ENCODE measurements at places on chromosomes 4 and X.

DNA sequence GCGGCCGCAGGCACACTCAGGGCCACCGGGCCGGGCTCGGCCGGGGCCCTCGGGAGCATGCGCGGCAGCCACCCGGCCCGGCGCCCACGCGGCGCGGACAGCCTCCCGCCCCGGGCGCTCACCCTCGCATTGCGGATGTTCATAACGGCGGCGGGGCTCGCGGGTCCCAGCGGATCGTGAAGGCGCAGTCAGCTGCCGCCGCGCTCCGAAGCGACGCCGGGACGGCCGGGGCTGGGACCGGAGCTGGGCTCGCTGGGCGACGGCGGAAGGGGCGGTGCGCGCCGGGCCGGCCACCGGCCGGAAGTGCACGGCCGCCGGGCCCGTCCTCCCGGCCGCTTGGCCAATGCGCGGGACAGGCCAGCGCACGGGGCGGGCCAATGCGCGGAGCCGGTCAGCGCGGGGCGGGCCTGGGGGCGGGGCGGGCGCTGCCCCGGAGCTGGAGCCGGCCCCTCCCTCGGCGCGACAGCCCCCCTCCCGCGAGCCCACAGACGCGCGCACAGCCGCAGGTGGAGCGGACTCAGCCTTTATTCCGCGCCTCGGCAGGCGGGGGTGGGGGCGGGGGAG lies at the start of gene NAA10:
Gene NAA10 (minus strand): TSS at position 276 of the 564 bp plus-strand sequence. CDS start 133 bp downstream, at position 143.
- peak; percentile 32 for DNase-seq

DNA sequence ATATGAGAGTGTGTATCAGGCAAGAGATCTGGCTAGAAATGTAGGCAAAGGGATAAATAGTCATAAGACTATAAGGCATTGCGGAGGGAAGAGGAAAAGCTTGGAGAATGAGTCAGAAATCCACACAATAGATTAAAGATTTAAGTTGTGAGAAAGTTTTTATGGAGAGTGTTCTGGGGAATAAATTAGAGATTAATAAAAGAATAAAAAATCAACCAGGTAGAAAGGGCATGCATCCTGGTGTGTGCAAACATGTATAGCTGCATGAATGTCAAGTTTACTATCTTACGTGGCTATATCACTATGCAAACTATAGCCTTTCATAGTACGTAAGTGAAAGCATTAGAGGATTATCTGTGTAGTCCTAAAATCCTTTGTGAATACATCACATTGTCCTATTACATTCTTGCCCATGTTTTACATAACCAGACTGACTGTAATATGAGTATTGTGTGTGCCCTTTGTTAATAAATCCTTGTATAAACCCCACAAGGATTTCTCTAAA lies 36.9 kb downstream of the SNCA start:
- DNase-seq: no peak

DNA sequence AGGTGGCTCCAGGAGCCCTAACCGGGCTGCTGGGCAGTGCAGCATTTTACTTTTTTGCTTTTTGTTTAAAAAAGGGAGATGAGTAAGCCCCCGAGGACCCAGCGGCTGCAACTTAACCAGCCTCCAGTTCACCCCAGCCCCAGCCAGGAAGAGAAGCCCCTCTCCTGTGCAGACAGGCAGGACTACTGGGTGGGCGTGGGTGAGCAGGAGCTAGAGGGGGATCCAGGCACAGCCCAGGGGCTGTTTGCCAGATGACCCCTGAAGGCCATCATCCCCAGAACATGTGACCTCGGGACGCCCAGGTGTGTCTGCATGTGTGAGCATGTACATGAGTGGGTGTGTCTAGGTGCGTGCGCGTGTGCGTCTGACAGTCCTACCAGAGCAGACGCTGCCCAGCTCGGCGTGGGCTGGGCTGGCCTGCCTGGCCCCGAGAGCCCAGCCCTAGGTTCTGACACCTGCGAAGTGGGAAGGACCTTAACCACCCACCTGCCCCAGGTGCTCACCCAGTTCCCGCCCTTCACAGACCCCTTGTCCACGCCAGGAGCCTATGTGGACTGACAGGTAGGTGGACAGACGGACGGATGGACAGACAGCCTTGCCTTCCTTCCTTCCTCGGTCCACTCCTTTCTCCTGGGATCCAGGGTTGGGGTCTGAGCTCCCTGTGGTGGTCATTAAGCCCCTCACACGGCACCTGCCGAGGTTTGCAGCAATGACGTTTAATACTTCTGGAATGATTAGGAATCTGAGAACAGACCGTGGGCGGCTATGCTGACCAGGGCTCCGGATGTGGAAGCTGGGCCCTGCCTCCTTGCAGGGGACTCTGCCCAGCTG lies 7.8 kb upstream of the HAUS3 start:
- no peak for DNase-seq

DNA sequence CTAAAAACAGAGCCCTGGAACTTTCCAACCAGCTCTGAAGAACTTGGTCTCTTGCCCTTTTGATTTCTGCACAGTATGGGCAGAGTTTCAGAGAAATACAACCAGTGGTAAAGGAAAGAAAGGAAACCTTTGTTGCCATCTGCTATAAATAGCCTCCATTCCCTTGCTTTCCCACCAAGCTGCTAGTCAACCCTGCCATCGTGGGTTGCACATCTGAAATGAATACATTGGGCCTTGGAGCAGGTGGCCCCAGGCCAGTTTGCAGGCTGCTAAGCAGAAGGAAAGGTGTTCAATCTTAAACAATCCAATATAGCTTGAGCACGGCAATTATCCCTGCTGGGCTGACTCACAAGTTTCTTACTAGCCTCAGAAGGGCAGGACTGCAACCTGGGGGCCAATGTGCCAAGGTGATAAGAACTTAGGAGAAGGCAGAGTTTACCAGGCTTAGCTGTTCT lies 142.5 kb downstream of the PPARGC1A start:
- DNase-seq: no peak

DNA sequence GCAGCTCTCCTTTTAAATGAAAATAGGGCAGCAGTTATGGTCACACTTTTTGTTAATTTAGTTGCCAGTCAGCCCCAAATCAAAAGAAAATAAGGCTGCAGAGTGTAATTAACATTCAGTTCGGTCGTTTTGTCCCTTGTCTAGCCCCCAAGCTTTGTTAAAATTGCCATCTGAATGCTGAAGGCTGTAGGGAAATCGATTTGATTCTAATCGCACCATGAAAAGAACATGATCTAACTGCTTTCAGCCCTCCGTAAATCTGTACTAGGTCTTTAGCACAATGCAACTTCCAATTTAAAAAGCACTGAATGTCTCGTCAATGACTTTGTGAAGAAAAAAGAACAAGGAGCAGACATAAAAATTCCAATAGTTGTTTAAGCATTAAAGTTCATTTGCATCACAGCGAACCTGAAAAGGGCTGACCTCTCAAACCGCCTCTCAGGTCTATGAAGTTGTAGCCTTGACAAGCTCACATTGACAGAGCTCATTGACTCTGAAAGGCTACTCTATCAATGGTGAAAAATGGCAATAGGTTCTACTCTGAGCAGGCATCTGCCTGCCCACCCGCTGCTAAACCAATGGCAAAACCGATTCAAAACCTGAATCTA lies 48.9 kb downstream of the CHIC2 start:
- DNase-seq: no peak

GRCh38 chr4:25477221-25477620 lies 100.2 kb downstream of the ANAPC4 start:
- no peak for DNase-seq

DNA sequence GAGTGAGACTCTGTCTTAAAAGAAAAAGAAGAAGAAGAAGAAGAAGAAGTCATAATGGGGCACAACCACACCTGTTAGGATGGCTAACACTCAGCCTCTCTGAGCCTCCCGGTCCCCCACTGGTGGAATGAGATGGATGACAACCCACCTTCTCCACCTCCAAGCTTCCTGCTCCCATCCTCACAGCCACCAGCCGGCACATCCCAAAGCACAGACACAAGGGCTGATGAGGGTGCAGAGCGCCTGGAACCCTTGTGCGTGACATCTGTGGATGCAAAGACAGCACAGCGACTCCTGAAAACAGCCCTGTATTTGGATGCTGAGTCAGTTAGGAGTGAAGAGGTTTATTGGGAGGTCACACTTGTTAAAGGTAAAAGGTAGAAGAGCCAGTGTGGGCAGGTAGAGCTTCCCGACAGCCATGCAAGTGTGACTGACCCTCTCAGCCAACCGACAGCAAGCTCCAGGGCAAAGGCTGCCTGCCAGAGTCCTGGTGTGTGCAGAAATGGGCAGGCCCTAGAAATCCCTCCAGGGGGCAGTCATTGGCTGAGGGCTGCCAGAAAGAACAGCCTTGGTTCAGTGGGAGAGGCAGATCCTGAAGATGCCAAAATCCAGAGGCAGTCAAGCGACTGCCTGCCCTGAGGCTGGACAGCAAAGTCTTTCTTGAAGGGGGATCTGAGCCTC lies 26.6 kb upstream of the MAN2B2 start:
- no peak for DNase-seq

DNA sequence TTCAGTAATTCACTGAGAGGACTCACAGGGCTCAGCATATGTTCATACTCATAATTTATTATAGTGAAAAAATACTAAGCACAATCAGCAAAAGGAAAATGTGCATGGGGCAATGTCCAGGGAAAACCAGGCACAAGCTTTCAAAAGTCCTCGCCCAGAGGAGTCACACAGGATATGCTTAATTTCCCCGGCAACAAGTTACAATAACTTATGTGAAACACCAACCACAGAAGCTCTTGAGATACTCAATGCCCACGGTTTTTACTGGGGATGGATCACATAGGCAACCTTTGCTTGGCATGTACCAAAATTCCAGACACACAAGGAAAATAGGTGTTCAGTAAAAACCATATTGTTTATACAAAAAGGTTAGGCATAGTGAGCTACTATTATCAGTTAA lies 38.5 kb upstream of the STPG2 start:
- no peak for DNase-seq

DNA sequence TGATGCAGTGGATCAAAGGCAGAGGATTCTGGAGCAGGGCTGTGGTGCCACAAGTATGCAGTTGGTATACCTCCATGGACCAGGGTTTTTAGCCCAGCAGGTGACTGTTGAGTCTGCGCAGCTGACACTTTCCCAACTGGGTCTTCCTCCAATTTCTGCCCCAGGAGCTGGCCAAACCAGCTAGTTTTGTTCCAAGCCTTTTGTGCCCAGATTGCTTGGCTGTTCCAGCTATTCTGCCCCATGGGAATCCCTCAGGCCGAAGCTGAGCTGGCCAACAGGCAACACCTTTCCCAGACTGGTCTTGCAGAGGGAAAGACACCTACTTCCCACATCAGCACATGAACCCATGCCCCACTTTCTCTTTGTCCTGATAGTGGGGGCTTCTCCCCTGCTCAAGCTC lies 22.8 kb upstream of the ANKRD17 start:
- no peak for DNase-seq

DNA sequence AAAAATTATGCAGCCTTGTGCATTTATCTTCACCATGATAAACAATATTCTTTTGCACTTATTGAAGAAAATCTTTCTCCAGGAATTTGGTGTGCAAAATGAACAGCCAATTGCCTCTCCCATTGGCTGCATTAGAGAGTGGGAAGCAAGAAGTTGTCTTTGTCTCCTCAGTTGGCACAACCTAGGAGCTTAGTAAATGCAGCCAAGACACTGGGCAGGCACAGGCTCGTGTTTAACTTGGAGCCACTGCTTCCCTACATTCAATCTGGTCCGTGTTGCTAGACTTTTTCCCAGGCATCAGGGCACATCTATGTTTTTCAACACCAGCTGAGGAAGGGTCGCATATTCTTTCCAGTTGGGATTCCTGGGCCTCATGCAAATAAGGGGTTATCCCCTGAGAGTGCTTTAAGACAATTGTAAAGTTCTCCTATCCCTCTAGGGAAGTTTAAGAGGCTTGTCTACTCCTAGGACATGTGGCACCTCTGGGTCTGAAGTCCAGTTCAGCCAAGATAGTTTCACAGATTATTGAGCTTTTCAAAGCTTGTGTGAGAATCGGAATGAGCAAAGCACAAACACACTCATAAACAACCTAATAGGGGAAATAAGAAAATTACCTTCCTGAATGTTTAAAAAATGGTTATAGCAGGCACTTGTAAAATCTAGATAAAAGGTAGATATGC lies 31.8 kb upstream of the SRD5A3 start:
- DNase-seq: no peak

DNA sequence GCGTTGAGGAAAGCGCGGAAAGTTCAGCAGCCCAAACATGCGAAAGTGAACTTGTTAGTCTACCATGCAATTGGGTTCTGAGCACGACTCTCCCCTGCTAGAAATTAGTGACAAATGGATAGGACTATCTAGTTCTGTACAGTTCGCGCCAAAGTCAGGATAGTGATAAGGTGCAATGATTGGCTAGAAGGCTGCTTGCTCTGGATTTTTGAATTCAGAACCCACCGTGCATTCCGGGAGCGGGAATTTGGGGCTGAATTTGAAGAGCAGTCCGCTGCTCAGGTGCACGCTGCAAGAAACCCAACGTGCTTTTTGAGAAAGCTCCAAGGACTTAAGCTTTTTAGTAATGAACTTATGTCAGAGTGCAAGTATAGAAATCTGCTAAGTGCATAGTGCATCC lies 732 bp upstream of the ESX1 start:
- no peak for DNase-seq

- DNase-seq: no peak
These were observed 28.7 kb downstream of the MID1 start for GRCh38 chrX:10591363-10592335.

DNA sequence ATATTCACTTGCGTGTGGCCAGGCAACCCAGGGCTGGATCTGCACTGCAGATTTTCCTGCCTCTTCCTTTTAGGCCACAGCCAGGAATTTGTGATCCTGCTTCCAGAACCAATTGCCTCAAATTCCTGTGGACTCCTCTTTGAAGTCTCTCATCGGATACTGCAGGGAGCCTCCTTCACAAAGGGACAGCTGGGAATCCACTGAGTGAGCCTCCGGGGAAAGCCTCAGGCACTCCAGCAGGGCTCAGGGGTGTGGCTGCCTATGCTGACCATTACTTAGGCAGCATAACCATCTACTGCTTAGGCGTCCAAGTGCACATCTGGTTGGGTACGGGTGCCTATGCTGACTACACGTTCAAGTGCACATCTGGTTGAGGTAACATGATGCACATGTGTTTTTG lies 321.5 kb downstream of the NLGN4X start:
- no peak for DNase-seq

GRCh38 chrX:82127228-82128123 lies 925.6 kb downstream of the SH3BGRL start:
- no peak for DNase-seq

DNA sequence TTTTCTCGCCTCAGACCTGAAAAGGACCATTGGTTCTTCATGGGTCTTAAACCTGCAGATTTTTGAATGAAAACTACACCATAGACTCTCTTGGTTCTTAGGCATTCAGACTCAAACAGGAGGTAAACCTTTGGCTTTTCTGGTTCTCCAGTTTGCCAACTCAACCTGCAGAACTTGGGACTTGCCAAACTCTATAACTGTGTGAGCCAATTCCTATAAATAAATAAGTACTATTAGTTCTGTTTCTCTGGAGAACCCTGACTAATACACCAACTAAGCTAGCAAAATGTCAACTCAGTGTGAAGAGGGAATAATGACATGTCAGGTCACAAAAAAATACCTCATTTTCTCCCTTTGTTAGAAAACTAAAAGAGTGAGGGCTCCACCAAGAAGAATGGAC lies 374.6 kb downstream of the RAB28 start:
- DNase-seq: no peak

- no peak for DNase-seq
These were observed 601 bp downstream of the SMARCAD1 start for GRCh38 chr4:94208266-94208665.
